ENCODE measurements at places on chromosomes 1 and 21.
A peak's percentile ranks its signal among the peaks of the same experiment; 100 is the strongest.

DNA sequence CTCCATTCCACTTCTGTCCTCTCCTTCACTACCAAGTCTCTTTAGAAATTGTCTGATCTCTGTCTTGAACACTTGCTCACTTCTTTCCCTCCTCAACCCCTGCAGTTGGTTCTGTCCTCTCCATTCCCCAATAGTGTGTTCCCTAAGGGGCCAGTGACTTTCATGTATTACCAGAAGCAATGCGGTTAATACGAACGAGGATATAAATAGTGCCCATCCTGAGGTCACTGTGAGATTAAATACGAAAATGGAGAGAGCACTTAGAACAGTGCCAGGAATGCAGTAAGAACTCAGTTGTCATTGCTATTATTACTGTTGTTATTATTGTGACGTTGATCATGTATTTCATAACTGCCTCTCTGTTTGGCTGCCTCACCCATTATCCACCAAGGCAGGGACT is 53.0 kb upstream of the ARTN start:
- no peak for DNase-seq

- no peak for DNase-seq
Measured at GRCh38 chr21:43736224-43736883, 17.4 kb downstream of the PDXK start.

- DNase-seq = no peak
Measured at GRCh38 chr1:85746777-85747176, 38.5 kb upstream of the ZNHIT6 start.

GRCh38 chr1:200179126-200179780 is 151.7 kb downstream of the NR5A2 start:
- no peak for DNase-seq

GRCh38 chr1:109816175-109816811 is 52.6 kb upstream of the EPS8L3 start:
- no peak for DNase-seq

GRCh38 chr1:5765997-5766913 is 226.0 kb downstream of the NPHP4 start:
- no peak for DNase-seq

DNA sequence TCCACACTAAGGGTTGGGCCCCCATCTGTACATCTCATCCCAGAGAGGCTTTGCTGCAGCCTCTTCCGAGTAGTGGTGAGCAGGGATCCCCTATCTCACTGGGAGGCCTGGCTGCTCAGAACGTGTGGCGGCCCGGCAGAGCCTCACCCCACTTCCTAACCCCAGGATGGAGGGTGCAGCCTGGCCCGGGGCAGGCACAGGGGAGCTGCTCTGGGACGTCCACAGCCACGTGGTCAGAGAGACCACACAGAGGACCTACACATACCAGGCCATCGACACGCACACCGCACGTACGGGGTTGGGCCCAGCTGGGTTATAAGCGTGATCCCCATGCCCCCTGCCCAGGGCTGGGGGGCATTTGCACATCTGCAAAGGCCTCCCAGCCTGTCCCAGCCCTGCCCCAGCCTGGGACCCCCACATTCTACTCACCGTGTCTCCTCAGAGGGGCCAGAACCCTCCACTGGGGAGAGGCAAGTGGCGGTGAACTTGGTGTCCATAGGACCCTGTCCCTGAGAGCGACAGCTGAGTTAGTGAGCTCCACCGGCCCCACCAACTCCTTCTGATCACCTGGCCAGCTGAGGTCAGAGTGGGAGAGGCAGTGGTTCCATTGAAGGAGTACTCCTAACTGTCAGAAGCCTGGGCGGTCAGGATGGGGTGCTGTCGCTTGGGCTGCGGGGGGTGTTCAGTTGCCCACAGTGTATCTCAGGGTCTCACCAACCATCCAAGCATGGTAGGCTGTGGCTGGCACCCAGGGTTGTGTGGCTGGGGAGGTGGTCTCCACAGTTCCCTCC is 41.2 kb downstream of the TRIM11 start:
- no peak for DNase-seq

DNA sequence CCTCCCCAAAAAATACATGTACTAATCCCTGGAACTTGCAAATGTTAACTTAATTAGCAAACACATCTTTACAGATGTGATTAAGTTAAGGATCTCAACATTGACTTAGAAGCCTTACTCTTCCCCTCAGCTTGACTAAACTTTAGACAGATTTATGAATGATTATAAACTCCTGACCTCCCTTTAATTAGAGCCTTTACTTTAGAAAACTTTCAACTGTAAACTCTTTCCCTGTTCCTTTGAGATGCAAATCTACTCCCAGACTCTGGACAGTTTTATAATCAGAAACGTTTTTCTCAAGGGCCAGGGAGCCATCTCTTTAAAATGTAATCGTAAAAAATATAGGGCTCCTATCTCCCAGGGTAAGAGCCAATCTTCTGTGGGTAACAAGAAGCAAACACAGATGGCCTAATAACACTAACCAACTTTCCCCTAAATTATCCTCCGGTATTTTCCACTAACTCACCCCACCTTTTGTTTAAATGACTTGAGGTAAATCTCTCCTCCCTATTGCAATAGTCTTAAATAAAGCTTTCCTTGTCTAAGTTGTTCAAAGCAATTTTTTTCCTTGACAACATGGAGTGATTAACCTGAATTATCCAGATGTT is 284.1 kb downstream of the BRINP3 start:
- no peak for DNase-seq

GRCh38 chr1:234875328-234875952 is 253.2 kb downstream of the TOMM20 start:
- no peak for DNase-seq

DNA sequence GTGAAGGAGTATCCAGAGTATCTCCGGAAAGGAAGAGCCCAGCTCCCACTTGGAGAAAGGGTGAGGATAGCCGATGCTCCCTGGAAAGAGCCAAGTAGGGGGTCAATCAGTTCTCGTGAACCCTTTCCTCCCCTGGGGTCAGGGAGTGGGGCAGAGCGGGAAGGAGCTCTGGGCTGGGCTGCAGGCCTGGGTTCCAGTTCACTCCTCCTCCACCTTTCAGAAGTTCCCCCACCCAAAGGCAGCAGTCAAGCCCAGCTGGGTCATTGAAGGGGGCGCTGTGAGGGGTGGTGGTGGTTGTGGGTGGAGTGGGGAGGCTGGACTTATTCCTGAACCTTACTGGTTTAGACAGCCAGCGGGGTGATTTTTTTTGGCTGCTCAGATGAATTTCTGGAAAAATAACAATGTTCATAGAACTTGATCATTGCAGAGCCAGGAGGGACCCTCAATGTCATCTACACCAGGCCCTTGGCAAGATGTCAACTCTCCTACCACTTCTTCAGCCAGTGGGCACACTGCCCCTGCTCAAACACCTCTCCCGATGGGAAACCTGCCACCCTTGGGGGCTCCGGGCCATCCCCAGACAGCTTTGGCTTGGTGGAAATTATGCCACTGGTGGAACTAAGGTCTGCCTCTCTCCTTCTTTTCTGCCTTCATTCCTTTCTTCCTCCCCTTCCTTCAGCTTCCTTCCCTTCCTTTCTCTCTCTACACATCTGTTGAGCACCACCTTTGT is 235.8 kb downstream of the TRABD2B start:
- DNase-seq = no peak

DNA sequence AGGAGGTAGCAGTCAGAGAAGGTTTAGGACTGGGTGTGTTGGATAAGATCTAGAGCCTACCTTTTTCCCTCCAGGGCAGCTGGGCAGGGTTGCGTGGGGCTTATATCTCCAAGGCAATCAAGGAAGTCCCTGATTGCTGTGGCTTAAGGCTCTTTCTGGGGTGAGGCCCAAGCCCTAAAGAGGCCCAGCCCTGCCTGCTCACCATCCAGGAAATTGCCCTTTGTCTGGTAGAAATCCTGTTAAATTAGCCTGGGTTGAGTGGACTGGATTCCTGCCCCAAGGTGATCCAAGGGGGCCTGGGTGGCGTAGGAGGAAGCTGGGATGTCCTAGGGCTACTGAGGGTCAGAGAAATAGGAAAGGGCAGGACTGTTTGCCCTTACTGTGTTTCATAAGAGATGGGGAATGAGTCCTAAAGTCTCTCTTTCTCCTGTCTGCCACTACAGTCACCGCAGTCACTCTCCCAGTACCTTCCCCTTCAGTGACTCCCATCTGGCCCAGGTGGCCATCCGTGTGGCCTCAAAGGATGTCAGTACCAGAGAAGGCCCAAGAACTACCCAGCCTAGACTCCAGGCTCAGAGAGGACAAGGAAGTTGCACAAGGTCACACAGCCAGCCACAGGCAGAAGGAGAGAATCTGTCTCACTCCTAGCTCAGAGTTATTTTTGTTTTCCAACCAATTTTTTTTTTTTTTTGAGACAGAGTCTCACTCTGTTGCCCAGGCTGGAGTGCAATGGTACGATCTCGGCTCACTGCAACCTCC is 25.8 kb downstream of the MFSD2A start:
- no peak for DNase-seq

GRCh38 chr1:112581586-112582192 is 37.3 kb downstream of the ST7L start:
- DNase-seq = no peak

GRCh38 chr1:228478912-228479711 is 8.1 kb upstream of the RNF187 start:
- no peak for DNase-seq

DNA sequence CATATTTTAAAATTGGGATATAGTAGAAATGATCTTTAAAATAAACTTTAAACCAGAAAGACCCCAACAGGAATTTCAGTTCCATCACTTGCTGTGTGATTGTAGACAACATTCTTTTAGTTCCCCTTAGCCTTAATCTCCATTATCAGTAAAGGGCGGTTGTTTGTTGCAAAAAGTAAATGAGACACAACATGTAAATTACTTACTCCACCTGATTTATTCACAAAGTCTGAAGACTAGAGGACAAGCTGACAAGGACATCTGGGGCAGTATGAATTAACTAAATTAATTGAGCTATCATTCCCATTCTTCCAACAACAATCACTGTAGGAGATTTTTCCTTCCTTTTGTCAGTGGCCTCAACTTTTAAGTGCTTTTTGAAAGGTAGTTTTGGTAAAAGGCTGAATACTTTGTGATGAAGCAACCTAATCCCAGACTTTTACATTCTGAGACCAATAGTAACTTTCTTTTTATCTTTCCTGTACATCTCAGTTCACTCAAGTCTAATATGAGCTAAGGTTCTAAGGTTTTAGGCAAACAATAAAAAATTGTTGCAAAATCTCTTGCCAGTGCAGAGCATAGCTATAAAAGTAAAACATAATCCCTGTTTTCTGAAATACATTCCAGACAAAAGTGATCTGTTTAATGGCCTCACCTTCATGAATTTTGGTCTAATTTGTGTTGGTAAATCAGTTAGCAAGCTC is 6.2 kb downstream of the SLC19A2 start:
- no peak for DNase-seq

- DNase-seq = no peak
Measured at GRCh38 chr21:15644489-15644888, 85.3 kb upstream of the USP25 start.

DNA sequence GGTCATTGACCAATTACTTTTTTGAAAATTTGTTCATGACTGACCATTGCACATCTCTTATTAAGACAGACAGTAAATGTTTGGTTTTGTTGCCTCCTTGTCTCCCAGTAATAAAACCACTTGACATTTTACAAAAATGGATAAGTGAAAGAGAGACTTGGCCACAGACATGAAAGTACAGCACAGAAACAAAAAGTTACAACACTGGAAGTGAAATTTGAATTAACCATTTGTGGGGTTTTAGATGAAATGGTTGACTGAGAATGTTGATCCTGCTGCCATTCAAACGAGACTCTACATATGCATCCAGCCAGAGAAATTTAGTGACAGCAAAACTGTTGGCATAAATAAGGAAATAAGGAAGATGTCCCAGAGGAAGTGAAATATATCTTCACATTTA is 79.3 kb upstream of the B3GALT2 start:
- no peak for DNase-seq

GRCh38 chr1:230915078-230915477 is 46.8 kb upstream of the C1orf198 start:
- no peak for DNase-seq

DNA sequence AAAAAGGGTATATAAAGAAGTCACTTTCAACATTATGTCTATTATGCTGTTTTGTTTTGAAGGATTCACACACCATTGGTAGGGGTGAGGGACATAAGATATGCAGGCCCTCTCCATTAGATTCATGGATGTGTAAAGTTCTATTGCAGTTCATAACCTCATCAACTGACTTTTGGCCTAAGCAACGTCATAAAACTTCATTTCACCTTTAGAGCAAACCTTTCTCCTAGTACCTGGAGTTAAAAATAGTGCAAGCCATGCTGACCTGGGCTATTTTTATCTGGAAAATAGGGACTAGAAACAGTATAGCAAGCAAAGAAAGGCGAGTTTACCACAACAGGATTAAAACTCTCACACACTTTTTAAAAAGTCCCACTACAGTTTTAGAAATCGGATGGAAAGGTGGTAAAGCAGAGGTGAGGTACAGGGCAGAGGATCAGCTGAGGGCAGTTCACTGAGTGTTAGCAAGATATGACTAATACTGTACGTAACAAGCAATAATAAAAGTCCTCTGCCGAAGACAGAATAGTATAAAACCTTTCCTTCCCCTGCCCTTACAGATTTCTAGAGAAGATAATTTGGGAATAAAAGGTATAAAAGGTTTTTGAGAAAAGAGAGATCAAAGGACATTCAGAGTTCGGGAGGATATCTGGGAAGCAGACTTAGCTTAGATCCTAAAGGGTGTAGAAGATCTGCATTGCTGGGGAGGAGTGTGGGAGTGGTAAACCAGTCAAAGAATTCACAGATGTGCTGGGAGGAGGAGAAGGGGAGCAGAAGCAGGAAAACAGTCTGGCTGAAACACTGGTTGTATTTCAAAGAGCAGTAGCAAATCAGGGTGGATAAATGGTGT is 14.3 kb downstream of the EGLN1 start:
- no peak for DNase-seq

- DNase-seq = no peak
Measured at GRCh38 chr1:232937741-232938375, 12.6 kb upstream of the NTPCR start.

DNA sequence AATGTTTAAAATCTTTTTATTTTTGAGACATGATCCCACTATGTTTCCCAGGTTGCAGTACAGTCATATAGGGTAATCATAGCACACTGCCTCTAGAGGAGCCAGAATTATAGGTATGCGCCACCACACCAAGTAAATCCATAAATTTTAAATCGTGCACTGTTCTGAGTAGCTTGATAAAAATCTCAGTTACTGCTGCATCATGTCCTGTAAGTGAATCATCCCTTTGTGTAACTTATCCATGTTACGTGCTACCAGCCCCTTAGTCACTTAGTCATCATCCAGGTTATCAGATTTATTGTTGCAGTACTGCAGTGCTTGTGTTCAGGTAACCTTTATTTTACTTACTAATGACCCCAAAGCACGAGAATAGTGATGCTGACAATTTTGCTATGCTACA is 1770.9 kb downstream of the BRINP3 start:
- DNase-seq = peak; percentile 45

GRCh38 chr21:21434944-21435343 is 436.7 kb downstream of the NCAM2 start:
- no peak for DNase-seq

Data from HTR-8/SVneo (cell line).